ENCODE measurements at places on chromosomes 2 and 18.
A peak's percentile ranks its signal among the peaks of the same experiment; 100 is the strongest.

- DNase-seq: no peak
Observed at GRCh38 chr18:72867746-72868584, at the start of gene NETO1. NETO1 (minus strand) TSS chr18:72867987; CDS start chr18:72867291, 696 bp downstream.

DNA sequence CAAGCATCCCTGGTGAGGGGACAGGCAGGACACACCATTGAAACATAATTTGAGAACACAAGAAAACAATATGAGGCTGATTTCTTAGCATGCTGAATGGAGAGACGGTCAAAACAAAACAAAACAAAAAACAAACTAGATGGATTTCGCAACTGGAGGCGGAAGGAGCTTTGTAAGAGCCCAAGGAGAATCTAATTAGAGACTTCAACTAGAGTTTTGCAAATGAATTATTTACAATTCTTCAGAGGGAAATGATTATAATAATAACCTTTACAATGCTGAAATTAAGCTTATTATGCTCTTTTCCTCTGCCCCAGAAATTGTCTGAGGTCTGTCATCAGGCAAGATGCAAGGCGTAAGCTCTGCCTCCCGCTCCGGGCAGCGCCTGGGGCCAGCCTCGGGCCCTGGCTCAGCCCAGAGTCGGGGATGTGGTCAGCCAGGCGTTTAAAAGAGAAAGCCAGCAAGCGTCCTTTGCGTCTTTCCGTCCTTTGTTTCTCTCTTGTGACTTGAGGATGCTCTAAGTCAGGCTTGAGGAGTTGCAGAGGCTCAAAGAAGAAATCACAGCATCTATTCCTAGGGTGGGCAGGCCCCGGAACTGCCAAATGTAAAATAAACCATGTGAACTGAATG, 139.6 kb downstream of the TWIST2 start:
- DNase-seq: no peak

- DNase-seq: no peak
Observed at GRCh38 chr2:144673456-144673855, 153.5 kb upstream of the ZEB2 start.

DNA sequence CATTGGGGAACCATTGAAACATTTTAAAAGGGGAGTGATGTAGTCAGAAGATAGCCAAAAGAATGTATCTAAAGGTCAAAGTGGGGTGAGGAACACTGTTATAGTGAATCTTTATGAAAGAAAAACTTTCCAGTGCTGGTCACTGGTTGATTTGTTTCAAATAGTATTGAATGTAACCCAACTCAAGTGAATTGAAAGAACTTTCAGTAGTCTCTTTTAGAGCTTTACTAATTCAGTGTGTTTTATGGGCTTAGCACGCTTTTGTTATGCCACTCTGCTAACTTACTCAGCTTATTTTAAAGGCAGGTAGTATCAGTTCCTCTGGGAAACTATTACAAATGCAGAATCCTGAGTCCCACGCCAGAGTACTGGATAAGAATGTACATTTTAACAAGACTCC, 57.3 kb downstream of the GTF2A1L start:
- no peak for DNase-seq

- DNase-seq: no peak
Observed at GRCh38 chr2:216590780-216591179, 42.4 kb upstream of the IGFBP2 start.

- DNase-seq: no peak
Observed at GRCh38 chr18:75365837-75366236, 61.7 kb downstream of the SMIM21 start.

DNA sequence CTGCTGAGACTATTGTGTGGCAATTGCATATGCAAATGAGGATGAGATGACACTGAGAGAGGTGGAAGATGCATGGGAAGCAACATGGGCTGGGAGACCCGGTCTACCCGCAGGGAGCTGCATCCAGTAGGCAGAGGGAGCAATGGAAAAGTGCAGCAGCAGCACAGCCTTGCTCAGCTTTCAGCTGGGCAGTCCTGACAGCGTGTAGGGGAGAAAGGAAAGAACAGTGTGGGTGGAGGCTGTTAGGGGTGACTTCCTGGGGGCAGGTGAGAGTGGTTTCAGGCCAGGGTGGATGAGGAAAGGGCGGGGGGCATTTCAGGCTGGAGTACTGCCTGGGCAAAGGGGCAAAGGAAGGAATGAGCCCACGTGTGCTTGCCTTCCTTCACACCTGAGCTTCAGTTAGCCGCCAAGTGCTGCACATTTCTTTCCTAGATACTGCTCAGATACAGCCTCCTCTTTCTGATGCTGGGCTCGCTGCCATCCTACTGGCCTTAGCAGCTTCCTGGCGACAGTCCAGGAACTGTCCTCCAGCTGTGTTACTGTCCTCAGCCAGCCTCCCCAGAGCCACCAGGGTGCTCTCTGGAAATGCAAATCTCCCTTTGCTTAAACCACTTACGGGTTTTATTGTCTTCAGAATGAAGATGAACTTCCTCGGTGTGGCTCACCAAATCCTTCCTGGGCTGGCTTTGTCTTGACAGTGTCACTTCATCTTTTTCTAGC, 276.3 kb downstream of the TSN start:
- no peak for DNase-seq

- DNase-seq: peak; percentile 84
Observed at GRCh38 chr2:6877402-6878304, at the start of gene RSAD2. RSAD2 (plus strand) TSS chr2:6877777; CDS start chr2:6877801, 24 bp downstream.

- DNase-seq: no peak
Observed at GRCh38 chr2:234145511-234145910, 95.0 kb downstream of the SPP2 start.

DNA sequence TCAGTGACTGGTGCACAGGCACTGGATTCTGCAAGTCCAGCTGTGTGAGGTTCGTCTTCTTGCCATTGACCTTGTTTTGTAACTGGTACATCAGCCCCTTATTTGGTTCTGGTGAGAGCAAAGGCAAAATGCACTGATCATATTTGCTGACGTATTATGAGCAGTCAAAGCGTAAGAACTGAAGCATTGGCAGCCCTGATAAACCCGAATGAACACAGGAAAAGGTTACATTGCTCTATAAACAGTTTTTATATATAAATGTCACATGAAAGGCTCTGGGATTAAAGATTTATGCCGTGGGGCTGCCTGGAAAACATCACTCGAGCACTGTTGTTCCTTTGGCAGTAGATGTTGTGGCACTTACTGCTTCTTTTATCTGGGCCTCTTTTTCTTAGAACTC, 167.9 kb downstream of the IRS1 start:
- no peak for DNase-seq

GRCh38 chr18:56945171-56946083, 201.5 kb upstream of the BOD1L2 start:
- DNase-seq: no peak

GRCh38 chr2:188810586-188810985, 163.6 kb upstream of the COL3A1 start:
- DNase-seq: no peak

DNA sequence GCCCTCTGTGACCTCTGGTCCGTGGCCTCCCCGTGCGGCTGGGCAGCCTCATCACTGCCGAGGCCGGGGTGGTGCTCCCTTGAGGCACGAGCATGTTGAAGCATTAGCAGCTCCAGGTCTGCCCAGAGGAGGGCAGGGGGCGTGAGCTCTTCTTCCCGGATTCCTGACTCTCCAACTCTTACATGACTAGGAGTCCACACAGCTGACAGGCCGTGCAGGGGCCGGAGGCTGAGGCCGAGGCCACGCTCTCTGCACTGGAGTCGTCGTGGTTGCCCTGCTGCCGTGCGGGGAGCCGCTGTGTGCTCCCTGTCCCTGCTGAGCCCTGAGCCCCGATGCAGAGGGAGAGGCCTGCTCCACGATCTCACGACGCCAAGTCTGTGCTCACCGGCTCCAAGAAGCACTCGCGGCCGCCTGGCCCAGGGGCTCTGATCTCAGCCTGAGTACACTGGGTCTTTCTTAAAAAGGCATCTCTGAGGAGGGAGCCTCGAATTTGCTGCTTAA, 19.4 kb upstream of the KCNG2 start:
- DNase-seq: no peak

DNA sequence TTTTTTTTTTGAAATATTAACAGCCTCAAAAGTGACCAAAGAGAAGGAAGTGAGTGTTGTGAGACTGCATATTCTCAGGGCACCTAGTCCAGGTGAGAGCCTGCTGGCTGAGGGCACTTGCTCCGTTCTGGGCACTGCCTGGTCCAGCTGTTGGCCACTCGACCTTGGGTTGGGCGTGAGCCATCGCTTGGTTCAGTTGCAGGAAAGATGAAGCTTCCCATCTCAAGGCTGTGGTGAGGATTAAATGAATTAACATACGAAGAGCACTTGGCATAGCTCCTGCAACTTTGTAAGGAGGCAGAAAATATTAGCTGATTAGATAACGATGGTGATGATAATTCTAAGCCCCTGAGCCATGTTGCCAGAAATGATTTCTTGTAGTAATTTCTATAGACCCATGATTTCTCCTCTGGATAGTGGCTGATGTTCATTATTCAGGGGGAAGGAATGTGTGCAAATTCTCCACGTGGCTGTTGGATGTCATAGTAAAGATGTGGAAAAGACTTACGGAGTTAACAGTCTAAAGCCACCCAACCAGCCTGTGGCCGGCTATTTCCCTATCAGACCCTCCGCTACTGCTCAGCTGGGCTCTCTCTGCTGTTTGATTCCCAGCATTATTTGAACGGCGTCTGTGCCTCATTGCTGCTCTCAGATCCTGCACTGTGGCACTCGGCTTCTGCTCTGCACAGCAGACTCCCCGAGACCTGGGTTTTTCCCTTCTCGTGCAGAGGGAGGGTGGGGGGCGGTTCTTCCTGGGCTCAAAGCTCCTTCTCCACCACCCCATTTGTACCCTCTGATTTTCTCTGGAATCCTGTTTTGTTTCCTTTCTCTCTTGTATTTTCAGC, 221.1 kb downstream of the GALR1 start:
- no peak for DNase-seq

- DNase-seq: no peak
Observed at GRCh38 chr2:45889620-45890370, 238.3 kb downstream of the PRKCE start.

DNA sequence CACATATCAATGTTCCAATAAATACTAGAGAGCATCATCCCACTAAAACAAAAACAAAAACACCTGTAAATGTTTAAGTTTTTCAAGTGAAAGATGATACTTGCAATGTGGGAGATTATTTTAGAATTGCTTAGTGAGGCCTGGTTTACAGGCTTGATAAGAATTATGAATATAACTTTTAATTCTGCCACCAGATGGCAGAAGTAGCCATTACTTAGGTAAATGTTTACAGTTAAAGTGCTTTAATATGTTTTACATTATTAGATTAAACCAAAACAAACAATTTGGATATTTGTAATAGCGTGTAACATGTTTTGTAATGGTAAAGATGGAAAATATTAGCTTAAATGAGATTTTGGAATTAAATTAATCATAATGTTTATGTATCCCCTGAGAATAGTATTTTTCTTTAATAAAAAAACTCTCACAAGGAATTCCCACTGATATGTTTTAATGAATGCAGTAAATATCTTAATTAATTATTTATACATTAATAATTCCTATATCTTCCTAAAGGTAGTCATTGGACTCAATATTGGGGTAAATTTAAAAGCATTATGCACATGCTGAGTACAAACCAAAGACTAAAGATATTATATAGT, 522.0 kb downstream of the SPAG16 start:
- DNase-seq: peak; percentile 27

DNA sequence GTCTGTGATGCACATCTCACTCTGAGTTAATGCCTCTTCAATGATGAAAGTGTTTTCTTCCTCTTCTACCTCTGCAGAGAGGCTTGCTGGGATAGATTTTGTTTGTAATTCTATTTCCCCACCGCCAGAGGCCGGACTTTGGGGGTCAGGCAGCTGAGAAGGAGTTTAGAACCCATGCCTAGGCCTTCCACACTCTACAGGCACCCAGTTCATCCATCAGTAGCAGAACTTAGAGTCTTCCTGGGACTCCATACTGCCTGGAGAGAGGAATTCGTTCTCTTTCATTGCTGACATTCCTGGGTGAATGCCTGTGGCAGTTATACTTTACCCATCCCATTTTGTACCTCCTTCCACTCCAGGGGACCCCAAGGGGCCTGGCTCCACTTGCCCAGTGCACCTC, 9.1 kb downstream of the TPRKB start:
- DNase-seq: no peak

DNA sequence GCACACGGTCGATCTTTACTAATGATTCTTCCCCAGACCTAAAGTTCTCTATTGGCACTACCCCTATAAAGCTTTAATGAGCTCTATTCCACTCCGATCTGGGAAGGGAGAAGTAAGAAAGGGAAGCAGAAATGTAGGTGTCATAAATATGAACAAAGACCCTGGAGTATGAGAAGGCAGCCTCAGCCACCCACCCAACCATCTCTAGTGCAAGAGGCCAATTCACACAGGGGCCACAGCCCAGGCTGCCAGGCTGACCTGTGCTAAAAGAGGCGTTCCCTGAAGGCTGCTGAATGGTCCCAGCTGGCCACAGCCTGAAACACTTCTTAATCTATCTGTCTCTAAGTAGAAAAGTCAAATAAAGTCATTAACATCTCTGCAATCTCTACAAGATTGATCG, 60.1 kb upstream of the ACTR3 start:
- DNase-seq: no peak

DNA sequence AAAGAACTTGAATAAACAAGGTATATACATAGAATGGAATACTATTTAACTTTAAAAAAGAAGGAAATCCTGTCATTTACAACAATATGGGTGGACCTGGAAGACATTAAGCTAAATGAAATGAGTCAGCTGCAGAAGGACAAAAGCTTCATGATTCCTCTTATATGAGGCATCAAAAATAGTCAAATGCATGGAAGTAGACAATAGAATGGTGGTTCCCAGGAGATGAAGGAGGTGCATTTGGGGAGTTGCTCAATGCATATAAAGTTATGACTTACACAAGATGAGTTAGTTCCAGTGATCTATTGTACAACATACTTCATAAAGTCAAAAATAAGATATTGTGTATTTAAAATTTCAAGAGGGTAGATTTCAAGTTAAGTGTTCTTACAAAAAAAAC, 426.1 kb upstream of the UBE2E3 start:
- DNase-seq: no peak

DNA sequence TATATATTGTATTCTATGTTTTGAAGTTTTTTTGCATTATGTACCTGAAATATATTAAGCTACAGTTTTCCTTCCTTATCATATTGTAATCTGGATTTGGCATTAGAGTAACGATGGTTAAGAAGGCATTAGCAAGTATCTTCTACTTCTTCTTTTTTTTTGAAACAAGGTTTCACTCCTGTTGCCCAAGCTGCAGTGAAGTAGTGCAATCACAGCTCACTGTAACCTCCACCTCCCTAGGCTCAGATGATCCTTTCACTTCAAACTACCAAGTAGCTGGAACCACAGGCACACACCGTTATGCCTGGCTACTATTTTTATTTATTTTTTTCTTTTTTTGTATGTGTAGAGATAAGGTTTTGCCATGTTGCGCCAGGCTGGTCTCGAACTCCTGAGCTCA, 201.1 kb downstream of the ZNF804A start:
- no peak for DNase-seq

GRCh38 chr2:179842498-179843153, 18.8 kb downstream of the ZNF385B start:
- DNase-seq: no peak

- DNase-seq: peak; percentile 96
Observed at GRCh38 chr18:9731380-9731779, 23.3 kb downstream of the RAB31 start.

Data from kidney tubule cell (primary cell).